ENCODE measurements at places on chromosomes 16 and 17. TPM values are rescaled to one million over a fixed set of nuclear protein-coding genes. Genes with fewer than 3 reads are reported as not detected.

DNA sequence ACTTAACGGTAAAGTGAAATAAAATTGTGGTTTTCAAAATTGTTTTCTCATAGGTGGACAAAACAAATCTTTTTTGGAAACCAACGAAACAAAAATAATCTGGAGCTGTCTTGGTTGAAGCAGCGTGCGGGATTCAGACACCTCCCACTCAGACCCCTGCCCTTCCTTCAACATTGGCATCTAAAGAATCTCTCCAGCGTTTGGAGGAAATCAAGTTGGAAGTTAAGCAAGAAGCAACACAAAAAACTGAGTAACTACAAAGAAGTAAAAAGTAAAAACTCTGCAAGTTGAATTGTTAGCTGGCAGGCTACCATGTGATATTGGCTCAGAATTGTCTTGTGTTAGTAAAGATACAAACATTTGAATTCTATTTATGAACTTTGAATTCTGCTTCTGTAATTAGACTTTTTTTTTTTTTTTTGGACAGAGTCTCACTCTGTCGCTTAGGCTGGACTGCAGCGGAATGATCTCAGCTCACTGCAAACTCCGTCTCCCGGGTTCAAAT lies 361.0 kb upstream of the PMFBP1 start:
- DNase-seq: no peak
- no peaks in the 10 kb centered on the region for H3K27me3 ChIP-seq
- no peak overlapping the region for H3K27ac ChIP-seq
- H3K36me3 ChIP-seq: peaks cover 4% of the 10 kb centered on the region

DNA sequence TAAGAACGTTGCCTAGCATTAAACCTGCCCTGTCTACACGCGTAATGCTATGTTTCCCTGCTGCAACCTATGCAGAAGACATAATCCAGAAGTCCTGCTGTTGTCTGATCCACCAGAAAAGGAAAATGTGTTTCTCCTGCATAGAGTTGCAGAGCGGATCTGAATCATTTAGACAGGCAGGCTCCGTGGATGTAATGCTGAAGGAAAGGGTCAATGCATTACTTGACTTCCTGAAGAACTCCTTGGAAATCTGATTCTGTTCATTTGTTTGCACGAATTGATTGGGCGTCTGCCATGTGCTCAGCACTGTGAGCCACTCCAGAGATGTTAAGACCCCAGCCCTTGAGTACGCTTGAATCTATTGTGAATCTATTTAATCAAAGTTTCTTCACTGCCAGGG lies 83.4 kb downstream of the FOXL1 start:
- peaks cover 19% of the 10 kb centered on the region for H3K27me3 ChIP-seq
- H3K27ac ChIP-seq: no peak overlapping the region
- H3K4me1 ChIP-seq: peaks cover 26% of the 10 kb centered on the region
- DNase-seq: no peak

DNA sequence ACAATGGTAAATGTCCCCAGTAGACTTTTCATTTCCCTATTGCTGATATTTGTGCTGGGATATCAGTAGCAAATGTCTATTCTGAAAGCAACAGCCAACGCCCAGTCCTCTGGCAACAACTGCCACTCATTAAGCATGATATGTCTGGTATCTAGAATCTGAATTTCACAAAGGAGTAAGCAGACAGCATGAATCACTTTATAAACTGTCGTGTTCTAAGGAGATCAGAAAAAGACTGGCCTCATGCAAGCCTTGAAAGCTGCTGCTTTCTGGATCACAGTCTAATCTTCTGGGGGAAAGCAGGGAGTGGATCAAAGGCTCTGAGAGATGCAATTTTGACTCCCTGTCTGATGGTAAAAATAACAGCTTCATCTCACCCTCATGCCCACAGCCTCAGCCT lies 153.1 kb upstream of the NOG start:
- no peak for DNase-seq
- H3K36me3 ChIP-seq: no peaks in the 10 kb centered on the region
- H3K4me1 ChIP-seq: no peaks in the 10 kb centered on the region
- no peak overlapping the region for H3K4me3 ChIP-seq
- no peak overlapping the region for H3K27ac ChIP-seq
- peaks cover 12% of the 10 kb centered on the region for H3K27me3 ChIP-seq

GRCh38 chr16:87372305-87372704 lies 11.3 kb downstream of the FBXO31 start:
- peaks cover 4% of the 10 kb centered on the region for H3K36me3 ChIP-seq
- H3K4me3 ChIP-seq: no peak overlapping the region
- H3K4me1 ChIP-seq: peaks cover 27% of the 10 kb centered on the region
- no peak for DNase-seq

GRCh38 chr16:49745311-49745747 lies 110.6 kb downstream of the ZNF423 start:
- H3K27me3 ChIP-seq: no peaks in the 10 kb centered on the region
- no peak overlapping the region for H3K27ac ChIP-seq
- no peak for DNase-seq

GRCh38 chr17:16987066-16987829 lies 15.3 kb upstream of the TNFRSF13B start:
- H3K4me3 ChIP-seq: no peak overlapping the region
- no peak for DNase-seq
- H3K4me1 ChIP-seq: peaks cover 38% of the 10 kb centered on the region
- H3K27ac ChIP-seq: peak overlapping the region; percentile 98
- no peaks in the 10 kb centered on the region for H3K36me3 ChIP-seq

DNA sequence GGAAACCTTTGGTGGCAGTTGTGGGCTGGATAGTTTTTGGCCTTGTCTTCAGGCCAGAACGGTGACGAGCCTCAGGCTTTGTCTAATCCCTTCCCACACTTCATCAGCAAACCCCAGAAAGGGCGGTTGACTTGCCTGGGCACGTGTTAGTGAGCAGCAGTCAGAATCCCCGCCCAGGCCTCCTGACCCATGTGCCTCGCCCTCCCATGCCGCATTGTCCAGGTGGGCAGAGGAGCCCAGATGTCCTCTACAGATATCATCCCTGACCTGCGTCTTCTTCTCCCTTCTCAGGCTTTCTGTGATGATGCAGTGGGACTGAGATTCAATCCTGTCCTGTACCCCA lies 82.5 kb downstream of the OR1D5 start:
- H3K27me3 ChIP-seq: no peaks in the 10 kb centered on the region
- no peak for DNase-seq
- no peaks in the 10 kb centered on the region for H3K36me3 ChIP-seq

Gene CDH13
- total RNA-seq: not detected

DNA sequence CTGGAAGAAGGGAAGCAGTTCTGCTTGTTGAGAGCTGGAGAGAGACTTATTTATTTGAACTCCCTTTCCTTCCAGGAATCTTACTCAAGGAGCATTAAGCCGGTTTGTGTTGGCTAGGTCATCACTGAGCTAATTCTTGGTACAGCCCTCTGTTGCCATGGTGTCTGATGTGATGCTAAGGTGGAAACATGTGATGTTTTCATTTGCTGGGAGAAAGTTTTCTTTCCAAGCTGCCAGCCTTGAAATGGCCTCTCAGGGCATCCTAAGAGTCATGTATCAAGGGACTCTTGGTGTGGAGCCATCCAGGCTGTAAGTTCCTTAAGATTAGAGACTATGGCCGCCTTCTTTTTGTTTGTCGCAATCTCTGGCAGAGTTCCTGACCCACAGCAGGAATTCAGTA lies 4.2 kb downstream of the PSKH1 start:
- no peak overlapping the region for H3K27ac ChIP-seq
- H3K27me3 ChIP-seq: no peaks in the 10 kb centered on the region
- DNase-seq: no peak
- peaks cover 2% of the 10 kb centered on the region for H3K36me3 ChIP-seq
- peaks cover 22% of the 10 kb centered on the region for H3K4me1 ChIP-seq

Gene PRSS8
- total RNA-seq: not detected

Gene TP53TG3C
- total RNA-seq: not detected

GRCh38 chr17:8366231-8366630 lies 10.3 kb downstream of the KRABD2 start:
- H3K4me3 ChIP-seq: no peak overlapping the region
- no peak for DNase-seq
- H3K27me3 ChIP-seq: no peaks in the 10 kb centered on the region
- peaks cover 6% of the 10 kb centered on the region for H3K36me3 ChIP-seq

DNA sequence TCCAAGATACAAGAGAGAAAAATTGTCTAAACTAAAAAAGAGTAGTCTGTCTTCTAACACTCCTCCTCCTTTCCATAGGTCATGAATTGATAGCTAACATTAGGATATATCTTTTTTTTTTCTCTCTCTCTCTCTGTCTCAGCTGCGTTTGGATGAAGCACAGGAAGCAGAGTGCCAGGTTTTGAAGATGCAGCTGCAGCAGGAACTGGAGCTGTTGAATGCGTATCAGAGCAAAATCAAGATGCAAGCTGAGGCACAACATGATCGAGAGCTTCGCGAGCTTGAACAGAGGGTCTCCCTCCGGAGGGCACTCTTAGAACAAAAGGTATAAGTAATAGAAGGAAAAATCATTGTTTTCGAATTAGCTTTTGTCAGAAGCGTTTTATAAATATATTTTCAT lies 32.9 kb downstream of the ABHD15 start:
- H3K27me3 ChIP-seq: no peaks in the 10 kb centered on the region
- no peak for DNase-seq
- no peak overlapping the region for H3K27ac ChIP-seq
- no peak overlapping the region for H3K4me3 ChIP-seq
- no peaks in the 10 kb centered on the region for H3K4me1 ChIP-seq

GRCh38 chr17:9646546-9646885 lies 1.2 kb downstream of the USP43 start:
- no peak overlapping the region for H3K27ac ChIP-seq
- H3K27me3 ChIP-seq: peaks cover 56% of the 10 kb centered on the region
- peak overlapping the region; percentile 63 for H3K4me3 ChIP-seq
- peaks cover 20% of the 10 kb centered on the region for H3K4me1 ChIP-seq
- H3K36me3 ChIP-seq: no peaks in the 10 kb centered on the region

All from activated CD8-positive, alpha-beta memory T cell treated with anti-CD3 and anti-CD28 coated beads, Interleukin-2, amount 10 ng/mL, durations not matched to agents 7 days and 5 days (primary cell).